H9 (cell line): ENCODE measurements at places on chromosomes 7 and 10.

- no peak for DNase-seq
These were observed 58.0 kb upstream of the HELLS start for GRCh38 chr10:94487575-94487974.

- DNase-seq: no peak
These were observed 22.7 kb downstream of the WIPI2 start for GRCh38 chr7:5212633-5213285.

DNA sequence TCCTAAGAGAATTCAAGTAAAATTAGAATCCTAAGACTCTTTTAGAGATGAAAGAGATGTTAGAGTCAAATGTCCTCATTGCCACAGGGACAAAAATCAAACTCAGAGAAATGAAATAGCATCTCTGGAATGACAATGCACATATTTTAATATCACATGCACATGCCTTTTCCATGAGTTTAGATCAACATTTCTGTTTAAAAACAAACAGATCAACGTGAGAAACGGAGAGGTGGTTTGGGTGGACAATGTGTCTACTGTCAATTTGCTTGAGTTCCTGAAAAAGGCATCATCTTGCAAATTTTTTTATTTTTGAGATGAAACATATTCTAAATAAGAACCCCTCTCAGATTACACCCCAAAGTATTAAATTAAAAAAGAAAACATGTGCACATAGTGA, 130.0 kb downstream of the CHRM2 start:
- DNase-seq: no peak

DNA sequence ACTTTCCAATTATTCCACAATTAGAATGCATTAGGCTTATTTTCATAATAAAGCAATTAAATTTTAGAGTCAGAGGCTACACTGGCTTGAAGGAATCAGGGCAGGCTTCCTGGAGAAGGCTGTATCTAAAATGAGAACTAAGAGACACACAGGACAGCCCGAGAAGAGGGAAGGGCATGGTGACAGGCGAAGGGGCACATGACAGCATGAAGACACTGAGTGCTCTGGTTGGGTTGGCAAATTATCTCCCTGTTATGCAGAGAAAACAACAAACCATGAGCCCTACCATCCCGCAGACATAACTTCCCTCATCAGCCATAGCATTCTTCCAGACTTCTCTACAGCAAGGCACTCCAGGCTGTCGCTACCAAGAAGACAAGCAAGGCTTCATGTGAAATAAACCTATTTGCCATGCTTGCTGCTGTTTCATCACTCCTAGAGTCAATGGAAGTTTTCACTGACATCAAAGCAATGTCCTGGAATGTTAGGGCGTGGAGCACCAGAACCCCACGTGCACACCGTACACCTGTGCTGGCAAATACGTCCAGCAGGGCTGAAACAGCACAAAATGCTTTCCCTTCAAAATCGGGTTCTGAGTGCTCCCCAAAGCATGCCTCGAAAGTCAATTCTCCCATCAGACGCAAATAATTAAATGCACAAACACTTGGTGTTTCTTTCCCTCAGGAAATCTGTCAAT, 21.3 kb downstream of the VOPP1 start:
- DNase-seq: no peak

- DNase-seq: peak; percentile 23
These were observed 69.1 kb upstream of the NANOS1 start for GRCh38 chr10:118960157-118961090.

DNA sequence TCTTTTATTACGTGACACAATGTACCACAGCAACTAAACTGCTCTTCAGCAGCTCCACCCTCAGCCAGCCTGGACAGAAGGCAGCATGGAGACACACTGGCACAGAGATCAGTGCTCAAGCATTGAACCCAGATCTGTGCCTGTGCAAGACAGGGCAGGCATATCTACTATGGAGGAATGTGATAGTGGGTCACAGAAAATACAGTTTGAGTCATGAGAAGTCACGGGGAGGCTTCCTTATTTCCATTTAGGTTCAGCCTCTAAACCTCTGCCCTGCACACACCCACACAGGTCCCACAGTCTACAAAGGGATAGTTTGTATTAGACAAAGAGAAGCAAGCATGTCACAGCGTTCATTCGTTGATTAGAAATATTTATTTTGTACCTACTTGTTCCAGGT, 187.4 kb upstream of the AGR3 start:
- no peak for DNase-seq

DNA sequence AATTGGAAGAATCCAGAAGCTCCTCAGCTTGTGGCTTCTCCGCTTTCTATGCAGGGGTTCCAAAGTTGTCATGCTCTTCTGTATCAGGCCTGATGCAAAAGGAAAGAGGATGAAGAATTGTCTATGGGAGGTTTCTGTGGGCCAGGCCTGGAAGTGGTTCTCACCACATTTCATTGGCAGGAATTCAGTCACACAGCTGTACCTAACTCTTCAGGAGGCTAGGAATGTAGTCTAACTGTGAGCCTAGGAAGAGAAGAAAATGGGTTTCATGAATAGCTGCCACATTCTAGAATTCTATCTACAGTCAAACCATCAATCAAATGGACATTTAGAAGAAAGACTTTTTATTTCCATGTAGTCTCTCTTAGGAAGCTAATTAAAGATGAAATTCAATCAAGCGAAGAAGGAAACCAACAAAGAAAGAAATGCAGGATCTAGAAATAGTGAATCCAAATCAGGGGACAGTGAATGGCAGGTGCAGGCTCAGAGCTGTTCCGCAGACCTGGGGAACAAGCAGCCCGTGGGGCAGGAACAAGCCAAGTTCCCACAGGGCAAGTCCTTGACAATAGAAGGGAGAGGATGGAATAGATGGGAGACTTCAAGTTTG, 25.4 kb upstream of the USP6NL start:
- no peak for DNase-seq

DNA sequence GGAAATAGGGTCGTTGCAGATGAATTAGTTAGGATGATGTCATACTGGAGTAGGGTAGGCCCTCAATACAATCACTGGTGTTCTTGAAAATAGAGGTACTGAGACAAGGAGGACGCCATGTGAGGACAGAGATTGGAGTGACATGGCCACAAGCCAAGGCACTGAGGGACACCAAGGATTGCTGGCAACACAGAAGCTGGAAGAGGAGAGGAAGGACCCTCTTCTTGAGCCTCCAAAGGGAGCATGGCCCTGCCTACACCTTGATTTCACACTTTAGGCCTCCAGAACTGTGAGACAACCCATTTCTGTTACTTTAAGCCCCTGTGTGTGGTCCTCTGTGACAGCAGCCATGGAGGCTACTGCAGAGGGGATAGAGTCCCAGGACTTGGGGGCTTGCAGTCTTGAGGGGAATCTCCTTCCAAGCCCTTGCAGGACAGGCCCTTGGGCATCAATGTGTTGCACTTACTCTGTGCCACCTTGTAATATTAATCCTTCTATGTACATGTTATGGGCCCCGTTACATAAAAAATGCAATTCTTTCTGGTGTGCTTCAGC, 3.7 kb upstream of the AOC1 start:
- peak; percentile 7 for DNase-seq

GRCh38 chr7:134527979-134528371, 608 bp downstream of the AKR1B10 start:
- DNase-seq: no peak

DNA sequence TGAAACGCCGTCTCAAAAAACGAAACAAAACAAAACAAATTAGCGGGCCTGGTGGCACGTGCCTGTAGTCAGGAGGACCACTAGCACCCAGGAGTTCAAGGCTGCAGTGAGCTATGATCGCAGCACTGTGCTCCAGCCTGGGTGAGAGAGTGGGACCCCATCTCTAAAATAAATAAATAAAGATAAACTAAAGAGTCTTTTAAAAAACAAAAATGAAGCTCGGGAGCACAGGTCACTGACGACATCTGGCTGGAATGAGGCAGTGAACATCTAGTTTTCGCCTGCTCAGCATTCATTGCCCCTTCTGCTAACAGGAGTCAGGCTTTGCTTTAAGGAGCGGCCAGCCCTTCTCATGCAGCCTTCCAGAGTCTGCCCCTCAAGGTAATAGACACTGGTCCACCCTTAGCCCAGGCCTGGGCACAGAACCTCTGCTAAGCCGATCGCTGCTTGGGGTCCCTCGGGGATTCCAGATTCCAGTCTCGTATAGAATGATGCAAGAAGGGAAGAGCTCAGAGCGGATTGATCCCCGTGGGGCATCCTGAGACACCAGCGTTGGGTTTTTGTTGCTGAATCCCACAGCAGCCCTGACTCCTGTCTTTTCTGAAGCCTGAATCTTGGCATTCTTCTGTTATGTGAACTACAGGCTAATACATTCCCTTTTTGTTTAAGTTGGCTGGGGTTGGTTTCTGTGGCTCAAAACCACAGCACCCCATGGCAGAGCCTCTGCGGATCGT, 14.2 kb upstream of the FOXK1 start:
- no peak for DNase-seq

- no peak for DNase-seq
These were observed 122.6 kb upstream of the LSM8 start for GRCh38 chr7:118061386-118061785.

DNA sequence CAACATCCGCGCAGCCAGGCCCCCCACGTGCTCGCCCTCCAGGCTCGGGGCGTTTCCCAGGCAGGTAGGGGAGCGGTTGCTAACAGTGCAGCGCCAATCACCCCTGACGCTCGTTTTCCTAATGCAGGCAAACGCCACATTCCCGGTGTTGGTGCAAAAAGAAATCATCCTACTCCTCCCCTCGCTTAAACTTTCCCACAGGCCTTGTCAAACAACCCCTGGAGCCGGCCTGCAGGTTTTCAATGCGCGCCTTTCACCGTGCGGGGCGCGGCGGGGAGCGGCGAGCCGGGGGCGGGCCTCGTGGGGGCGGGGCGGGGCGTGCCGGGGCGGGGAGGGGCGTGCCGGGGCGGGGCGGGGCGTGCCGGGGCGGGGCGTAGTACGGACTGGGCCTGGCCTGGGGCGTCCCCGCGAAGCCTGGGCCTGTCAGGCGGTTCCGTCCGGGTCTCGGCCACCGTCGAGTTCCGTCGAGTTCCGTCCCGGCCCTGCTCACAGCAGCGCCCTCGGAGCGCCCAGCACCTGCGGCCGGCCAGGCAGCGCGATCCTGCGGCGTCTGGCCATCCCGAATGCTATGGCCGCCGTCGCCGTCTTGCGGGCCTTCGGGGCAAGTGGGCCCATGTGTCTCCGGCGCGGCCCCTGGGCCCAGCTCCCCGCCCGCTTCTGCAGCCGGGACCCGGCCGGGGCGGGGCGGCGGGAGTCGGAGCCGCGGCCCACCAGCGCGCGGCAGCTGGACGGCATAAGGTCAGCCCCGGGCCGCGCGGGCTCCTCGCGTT, at the start of gene ECHDC3:
Gene ECHDC3 (plus strand): TSS at position 374 of the 770 bp plus-strand sequence. CDS start 195 bp downstream, at position 569.
- DNase-seq: peak; percentile 68

GRCh38 chr7:94412762-94413322, 18.1 kb downstream of the COL1A2 start:
- no peak for DNase-seq

- DNase-seq: no peak
These were observed 37.0 kb upstream of the TES start for GRCh38 chr7:116173051-116174028.

DNA sequence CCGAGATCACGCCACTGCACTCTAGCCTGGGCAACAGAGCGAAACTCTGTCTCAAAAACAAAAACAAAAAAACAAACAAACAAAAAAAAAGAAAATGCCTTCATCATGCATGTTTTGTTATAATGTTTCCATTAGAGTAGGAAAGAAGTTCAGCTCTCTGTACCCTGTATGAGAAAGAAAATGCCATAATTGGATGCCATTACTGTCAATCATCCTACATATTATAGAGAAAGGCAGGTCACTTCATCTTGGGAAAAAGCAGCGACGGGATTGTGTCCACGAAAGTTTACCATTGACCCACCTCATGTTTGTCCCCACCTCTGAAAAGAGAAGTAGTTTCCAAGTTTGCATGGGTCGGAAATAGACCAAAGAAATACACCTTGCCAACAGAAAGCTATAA, 33.8 kb downstream of the SEC61G start:
- no peak for DNase-seq

GRCh38 chr7:118082506-118082905, 101.5 kb upstream of the LSM8 start:
- no peak for DNase-seq

- DNase-seq: peak; percentile 18
These were observed 124.9 kb downstream of the OAT start for GRCh38 chr10:124293616-124294449.

- no peak for DNase-seq
These were observed 34.4 kb downstream of the HSPA12A start for GRCh38 chr10:116707981-116708380.

GRCh38 chr7:116340943-116341907, 130.9 kb downstream of the TES start:
- no peak for DNase-seq
